Cardiac ventricle fibroblast (primary cell): ENCODE measurements at places on chromosomes 3 and 15. TPM values are rescaled to one million over a fixed set of nuclear protein-coding genes. Genes with fewer than 3 reads are reported as not detected.

PPP1R14D gene
- not detected in 2 replicates for total RNA-seq

GABRA5 gene
- total RNA-seq = not detected in 2 replicates

DHFR2 gene
- 5.7 and 6.5 TPM in 2 replicates for total RNA-seq

GOLGA8G gene
- not detected in 2 replicates for total RNA-seq

AHSG gene
- not detected in 2 replicates for total RNA-seq

CAPN3 gene
- total RNA-seq = 0.98 and 2.4 TPM in 2 replicates

TEX55 gene
- not detected in 2 replicates for total RNA-seq

GPR171 gene
- not detected in 2 replicates for total RNA-seq
